ENCODE measurements at places on chromosomes 2 and 18. TPM values are rescaled to one million over a fixed set of nuclear protein-coding genes. Genes with fewer than 3 reads are reported as not detected.

The SALL3 gene
- total RNA-seq, result not detected

The SEH1L gene
- total RNA-seq, result 132 TPM

The FAM117B gene
- 14.5 TPM for total RNA-seq

The ARHGEF33 gene
- total RNA-seq, result 0.09 TPM

The DNPEP gene
- 148 TPM for total RNA-seq

The DOK6 gene
- not detected for total RNA-seq

The C2orf81 gene
- total RNA-seq, result 1.7 TPM

The DSC2 gene
- not detected for total RNA-seq

The SFXN5 gene
- total RNA-seq, result 14.1 TPM

The NFATC1 gene
- 105 TPM for total RNA-seq

The PSMA8 gene
- 0.93 TPM for total RNA-seq

The ATP6V1C2 gene
- total RNA-seq, result not detected

The HOXD12 gene
- not detected for total RNA-seq

The RAB17 gene
- not detected for total RNA-seq

The NAPG gene
- 38.7 TPM for total RNA-seq

The RAB6C gene
- not detected for total RNA-seq

The ABCG8 gene
- total RNA-seq, result not detected

The TMEM163 gene
- not detected for total RNA-seq

GRCh38 chr2:65198737-65199136 lies 28.9 kb upstream of the ACTR2 start:
- DNase-seq, result no peak

GRCh38 chr2:44579115-44579836 lies 217.5 kb downstream of the CAMKMT start:
- no peak for DNase-seq

- no peak for DNase-seq
These were observed 170.1 kb downstream of the UBR3 start for GRCh38 chr2:169997140-169997887.

GRCh38 chr2:71498261-71498701 lies 44.9 kb downstream of the DYSF start:
- DNase-seq, result no peak

DNA sequence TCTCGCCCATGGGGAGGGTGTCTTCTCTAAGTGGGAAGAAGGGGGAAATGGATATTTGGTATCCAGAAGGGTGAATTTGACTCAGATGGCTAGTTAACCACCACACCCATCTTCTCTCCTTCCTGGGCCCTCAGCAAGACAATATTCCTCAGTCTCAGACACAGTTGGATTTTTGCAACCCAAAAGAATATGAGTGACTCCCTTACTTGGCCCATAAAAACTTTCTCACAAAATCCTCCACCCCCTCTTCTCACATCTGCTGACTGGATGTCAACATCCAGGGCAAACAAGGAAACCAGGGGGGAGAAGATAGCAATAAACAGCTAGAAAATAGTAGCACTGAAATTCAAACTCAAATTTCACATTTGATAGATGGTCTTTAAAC lies 35.3 kb upstream of the GCC2 start:
- no peak for DNase-seq

- no peak for DNase-seq
These were observed 482.7 kb downstream of the DLGAP1 start for GRCh38 chr18:3972291-3972930.

DNA sequence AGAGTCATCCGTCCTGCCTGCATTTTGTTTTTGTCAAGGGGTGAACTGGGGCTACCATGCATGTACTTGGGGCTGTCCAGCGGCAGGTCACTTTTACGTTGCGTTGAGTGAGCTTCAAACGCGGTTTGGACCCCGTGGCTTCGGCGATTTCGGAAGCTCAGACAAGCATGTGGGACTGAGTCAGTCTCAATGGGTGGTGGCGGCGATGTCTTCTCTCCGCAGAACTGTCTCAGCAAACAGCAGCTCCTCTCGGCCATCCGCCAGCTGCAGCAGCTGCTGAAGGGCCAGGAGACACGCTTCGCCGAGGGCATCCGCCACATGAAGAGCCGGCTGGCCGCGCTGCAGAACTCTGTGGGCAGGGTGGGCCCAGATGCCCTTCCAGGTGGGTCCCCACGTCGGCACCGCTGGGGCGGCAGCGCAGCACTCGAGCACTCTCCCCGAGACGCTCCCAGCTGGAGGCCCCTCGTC lies 21.3 kb downstream of the FBLN7 start:
- DNase-seq, result no peak

DNA sequence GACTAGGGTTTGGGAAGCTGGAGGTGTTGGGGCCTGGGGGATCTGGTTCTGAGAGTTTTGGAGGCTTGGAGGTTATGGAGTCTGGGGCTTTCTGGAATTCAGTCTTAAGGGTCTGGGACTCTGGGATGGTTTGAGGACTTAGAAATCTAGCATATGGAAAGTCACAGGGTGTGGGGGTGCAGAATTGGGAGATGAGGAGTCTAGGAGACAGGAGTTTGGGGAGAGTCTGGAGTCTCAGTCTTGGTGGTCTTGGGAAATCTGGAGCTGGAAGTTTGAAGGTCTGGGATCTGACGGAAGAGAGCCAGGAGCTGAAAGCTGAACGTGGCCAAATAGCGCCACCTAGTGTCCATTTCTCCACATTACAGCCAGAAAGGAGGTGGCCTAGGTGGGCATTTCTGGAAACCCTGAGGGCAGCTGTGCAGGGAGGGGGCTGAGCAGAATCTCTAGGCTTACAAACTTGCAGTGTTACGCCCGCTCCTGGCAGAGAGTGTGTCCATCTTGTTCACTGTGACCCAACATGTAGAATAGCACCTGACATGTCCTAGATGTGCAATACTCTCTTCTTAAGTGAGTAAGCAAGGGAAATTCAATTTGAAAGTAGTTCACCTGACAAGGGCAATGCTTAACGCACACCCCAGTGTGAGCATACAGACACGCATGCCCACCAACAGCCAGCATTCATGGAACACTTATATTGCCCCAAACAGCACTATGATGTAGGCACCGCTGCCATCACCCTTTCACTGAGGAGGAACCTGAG lies 204.8 kb downstream of the TFCP2L1 start:
- DNase-seq, result peak; percentile 84

GRCh38 chr2:175366815-175367214 lies 185.3 kb upstream of the ATP5MC3 start:
- DNase-seq, result peak; percentile 73

GRCh38 chr2:128504246-128505149 lies 185.8 kb upstream of the HS6ST1 start:
- DNase-seq, result no peak

- DNase-seq, result no peak
These were observed 1820.1 kb upstream of the LRRTM1 start for GRCh38 chr2:82124629-82125028.

- DNase-seq, result no peak
These were observed 213.7 kb upstream of the FOSL2 start for GRCh38 chr2:28178946-28179345.

- no peak for DNase-seq
These were observed 38.9 kb downstream of the UGP2 start for GRCh38 chr2:63880625-63881024.

DNA sequence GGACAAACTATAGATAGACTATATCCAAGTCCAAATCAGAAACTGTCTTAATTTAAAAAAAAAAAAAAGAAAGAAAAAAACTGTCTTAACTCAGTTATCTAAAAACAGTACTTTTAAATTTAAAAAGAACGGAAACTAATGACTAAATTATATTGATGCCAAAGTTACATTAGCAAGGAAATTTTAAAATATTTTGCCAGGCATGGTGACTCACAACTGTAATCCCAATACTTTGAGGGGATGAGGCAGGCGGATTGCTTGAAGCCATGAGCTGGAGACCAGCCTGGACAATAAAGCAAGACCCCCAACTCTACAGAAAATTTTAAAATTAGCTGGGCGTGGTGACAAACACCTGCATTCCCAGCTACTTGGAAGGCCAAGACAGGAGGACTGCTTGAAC lies 30.9 kb downstream of the MEMO1 start:
- DNase-seq, result no peak

GRCh38 chr2:189553504-189554088 lies 27.0 kb downstream of the SLC40A1 start:
- no peak for DNase-seq

DNA sequence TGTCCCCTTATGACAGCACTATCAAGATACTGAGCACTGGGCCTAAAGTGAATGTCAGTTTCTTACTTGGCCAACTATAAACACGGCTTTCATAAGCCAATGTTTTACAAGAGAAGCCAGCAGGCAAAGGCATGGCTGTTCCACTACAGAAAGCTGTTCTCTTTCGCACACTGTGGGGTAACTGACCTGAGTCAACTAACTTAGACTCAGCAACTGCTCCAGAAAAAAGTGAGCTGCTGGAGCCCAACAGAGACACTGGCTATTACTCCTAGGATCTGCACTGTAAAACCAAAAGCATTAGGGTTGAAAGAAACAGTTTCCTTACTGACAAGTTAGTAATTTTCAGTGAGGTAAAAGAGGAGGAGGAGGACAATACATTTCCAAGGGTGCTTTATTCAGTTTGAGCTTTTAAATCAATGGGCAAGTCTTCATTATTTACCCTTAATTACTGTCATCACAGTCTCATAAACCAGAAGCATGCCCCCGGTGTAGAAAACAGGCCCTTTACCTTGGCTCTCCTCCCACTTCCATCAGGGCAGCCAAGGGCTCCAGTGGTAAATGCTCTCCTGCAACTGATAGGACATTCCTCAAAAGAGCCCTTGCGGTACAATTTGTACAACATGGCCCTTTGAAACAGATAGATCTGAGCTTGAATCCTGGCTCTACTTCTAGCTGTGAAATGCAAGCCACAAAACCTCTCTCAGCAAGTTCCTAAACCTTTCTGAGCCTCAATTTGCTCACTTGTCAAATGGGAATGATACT lies 275.7 kb downstream of the PDE11A start:
- no peak for DNase-seq

DNA sequence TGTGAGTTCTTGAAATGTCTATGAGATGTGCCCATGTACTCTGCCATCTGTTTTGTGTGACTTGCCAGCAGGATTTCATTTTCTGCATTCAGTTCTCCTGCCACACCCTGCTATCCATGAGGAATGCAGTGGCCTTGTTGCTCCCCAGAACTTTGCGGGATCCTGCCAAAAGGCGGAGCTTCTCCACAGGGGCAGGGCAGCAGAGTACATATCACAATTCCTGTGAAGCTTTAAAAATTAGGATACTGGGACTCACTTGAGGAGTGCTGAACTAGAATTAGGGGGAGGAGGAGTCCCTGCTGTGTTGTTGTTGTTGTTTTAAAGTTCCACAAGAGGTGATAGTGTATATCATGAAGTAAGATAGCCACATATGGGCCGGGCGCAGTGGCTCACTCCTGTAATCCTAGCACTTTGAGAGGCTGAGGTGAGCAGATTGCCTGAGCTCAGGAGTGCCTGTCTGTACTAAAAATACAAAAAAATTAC lies 76.4 kb downstream of the TANC1 start:
- DNase-seq, result no peak

DNA sequence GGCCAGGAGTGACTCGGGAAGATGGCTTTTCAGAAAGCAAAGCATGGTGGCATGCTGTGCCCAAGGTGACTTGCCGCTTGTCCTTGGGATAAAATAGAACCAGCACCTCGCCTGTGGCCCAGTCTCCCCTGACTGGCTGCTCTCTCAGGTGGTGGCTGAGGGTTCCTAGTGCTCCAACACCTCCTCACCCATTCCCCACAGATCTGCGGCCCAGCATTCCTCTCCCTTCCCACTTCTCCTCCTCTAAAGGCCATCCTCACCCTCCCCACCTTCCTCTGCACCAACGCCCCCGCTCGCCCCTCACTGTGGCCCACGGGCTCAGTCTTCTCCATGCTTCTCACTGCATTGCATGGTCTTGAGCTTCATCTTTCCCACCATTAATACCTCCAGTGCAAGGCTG lies 132.4 kb downstream of the PXDN start:
- DNase-seq, result no peak

GRCh38 chr2:2825516-2826208 lies 494.6 kb upstream of the MYT1L start:
- DNase-seq, result no peak

- DNase-seq, result no peak
These were observed 68.6 kb downstream of the FHOD3 start for GRCh38 chr18:36365836-36366775.

DNA sequence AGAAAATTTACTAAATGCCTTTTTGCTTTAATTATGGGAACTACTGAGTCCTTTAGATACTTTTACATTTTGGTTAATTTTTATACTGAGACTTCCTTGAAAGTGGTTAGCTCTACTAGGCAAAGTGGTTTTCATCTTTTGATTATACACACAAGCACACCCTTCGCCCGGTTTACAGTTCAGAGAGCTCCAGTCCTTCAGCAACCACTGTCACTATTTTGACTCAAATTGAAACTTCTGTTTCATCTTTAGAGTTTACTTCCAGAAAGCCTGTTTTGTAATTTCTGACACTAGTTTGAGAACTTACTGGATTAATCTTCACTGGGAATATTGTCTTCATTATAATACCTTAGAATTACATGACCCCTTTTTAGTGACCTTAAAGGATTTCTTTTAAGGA lies 140.3 kb upstream of the FOSL2 start:
- peak; percentile 86 for DNase-seq

GRCh38 chr18:79011300-79011870 lies 31.8 kb downstream of the SALL3 start:
- peak; percentile 43 for DNase-seq

GRCh38 chr2:101133492-101134100 lies 17.6 kb downstream of the TBC1D8 start:
- DNase-seq, result no peak

GRCh38 chr2:69466728-69467127 lies 29.5 kb upstream of the NFU1 start:
- DNase-seq, result no peak

- DNase-seq, result no peak
These were observed 80.6 kb downstream of the RIT2 start for GRCh38 chr18:43034683-43035500.

DNA sequence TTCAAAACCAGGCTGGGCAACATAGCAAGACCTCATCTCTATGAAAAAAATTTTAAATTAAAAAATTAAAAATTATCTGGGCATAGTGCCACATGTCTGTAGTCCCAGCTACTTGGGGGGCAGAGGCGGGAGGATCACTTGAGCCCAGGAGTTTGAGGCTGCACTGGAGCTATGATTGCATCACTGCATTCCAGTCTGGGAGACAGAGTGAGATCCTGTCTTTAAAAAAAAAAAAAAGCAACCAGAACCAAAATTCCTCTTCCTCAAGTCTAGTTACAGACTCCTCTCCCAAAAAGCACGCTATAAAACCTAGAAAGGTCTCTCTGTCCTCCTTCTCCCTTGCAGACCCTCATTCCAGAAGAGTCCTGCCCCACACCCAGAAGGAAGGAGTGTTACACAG lies 23.9 kb downstream of the TNFAIP6 start:
- no peak for DNase-seq

GRCh38 chr18:77207540-77207939 lies 42.1 kb upstream of the GALR1 start:
- DNase-seq, result peak; percentile 70
